ENCODE measurements at places on chromosomes 6 and 20. TPM values are rescaled to one million over a fixed set of nuclear protein-coding genes. Genes with fewer than 3 reads are reported as not detected.

Gene SLC2A10
- total RNA-seq = 7.5 TPM

Gene MRPS18A
- 11.7 TPM for total RNA-seq

Gene ZSCAN23
- 16.2 TPM for total RNA-seq

Gene TMEM74B
- 8.0 TPM for total RNA-seq

Gene SIGLEC1
- 0.16 TPM for total RNA-seq

Gene HCRTR2
- 14.3 TPM for total RNA-seq

DNA sequence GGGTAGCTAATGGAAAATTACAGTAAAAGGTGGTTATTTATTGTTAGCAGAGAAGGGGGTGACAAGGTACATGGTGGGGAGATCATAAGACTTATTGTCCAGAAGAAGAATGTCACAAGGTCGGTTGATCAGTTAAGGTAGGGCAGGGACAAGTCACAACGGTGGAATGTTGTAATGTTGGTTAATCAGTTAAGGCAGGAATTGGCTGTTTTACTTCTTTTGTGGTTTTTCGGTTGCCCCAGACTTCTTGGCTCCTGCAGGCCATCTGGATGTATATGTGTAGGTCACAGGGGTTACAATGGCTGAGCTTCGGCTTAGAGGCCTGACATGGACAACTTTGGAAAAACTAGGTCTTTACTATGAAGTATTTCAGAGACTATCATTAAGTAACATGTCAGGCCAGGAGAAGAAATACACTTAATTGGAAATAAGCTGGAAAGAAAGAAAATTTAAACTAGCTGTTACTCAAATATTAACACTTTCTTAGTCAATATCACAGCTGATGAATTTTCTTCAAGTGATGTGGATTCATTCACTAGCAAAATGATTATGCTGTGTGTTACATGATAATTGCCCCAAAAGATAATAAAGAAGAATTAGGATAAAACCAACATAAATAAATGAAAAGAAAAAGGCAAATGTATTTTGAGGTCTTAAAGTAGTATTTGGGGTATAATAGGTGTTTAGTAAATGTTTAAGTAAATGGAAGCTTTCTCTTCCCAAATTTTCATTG, 4.4 kb downstream of the AIG1 start:
- DNase-seq = no peak

DNA sequence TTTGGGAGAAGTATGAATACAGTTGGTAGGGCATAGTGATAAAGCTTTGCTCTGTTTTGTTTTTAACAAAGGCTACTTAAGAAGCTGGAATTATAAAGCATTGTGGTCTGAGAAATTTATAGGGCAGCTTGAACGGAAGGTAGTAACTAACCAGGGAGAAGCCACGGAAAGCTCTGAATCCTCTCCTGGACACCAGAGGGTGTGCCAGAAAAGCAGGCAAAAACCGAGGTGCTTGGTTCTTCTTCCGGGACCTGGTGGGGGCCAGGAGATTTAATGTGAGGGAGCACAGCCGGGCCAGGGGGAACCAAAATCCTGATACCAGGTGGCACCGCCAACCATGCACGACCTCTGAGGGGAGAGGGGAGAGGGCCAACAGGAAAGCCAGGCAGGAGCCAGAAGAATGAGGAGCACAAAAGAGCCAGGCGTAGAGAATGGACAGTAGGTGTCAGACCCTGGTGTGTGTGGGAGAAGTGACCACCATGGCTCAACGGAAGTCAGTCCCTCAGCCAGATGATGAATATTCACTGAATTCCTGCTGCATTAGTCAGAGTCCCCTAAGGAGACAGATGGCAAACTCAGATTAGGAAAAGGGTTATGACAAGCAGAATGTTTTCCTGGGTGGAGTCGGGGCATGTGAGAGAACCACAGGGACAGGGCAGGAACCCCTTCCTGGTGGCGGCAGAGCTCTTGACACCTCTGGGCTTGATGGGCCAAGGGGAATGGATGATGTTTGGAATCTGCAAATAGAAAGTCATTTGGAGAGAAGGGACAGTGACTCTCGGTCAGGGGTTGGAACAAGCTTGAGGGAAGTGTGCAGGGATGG, 262.3 kb downstream of the ZNF217 start:
- no peak for DNase-seq

GRCh38 chr6:24492475-24492874, 2.3 kb upstream of the ALDH5A1 start:
- DNase-seq = no peak

- no peak for DNase-seq
Measured at GRCh38 chr6:33974471-33974870, 170.7 kb upstream of the MLN start.

DNA sequence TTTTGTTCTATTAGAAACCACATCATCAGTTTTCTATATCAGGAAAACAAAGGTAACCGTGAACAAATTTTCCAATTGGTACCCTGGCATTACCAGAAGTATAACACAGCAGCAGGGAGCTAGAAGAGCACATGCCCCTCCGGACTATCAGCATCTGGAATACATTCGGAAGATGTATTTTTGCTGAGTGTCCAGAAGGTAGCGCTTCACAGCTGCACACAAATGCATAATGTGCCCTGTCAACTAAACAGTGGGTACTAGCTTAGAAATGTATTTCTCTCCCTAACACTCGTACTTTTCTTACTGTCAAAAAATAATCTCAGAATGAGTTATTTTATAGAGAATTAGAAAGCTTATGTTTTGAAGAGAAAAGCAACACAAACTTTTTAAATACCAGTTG, 77.6 kb downstream of the HUS1B start:
- no peak for DNase-seq

DNA sequence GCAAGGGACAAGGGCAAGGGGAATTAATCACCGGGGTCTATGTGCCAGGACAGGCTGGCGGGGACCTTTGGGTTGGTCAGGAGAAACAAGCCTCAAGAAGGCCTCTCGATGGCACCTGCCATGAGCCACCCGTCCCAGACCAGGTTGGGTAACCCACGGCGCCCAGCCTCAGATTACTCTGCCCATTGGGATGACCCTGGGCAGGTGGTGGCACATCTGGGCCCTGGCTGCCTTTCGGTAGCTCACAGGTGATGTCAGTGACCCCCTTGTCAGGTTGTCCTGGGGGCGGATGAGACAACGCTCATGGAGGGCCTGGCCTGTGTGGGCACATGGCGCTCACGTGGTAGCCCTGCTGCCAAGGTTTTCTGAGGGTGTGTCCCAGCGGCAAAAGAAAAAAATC, 152.2 kb downstream of the SYCP2 start:
- no peak for DNase-seq

GRCh38 chr6:157593596-157593995, 212.6 kb downstream of the ZDHHC14 start:
- DNase-seq = no peak

DNA sequence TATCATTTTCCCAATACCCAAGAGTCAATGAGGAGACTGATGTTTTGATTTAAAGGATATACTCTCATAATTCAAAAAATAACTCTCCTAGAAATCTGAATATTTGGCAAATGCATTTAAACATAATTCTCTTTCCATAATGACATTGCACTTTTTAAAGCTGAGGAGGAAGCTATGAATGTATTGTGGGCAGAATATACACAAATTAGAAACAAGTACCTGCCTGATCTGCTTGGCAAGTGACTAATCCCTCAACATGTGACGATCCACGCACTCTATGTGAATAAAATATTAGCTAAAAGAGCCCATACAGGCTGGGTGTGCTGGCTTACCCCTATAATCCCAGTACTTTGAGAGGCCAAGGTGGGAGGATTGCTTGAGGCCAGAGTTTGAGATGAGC, 88.3 kb upstream of the CCDC28A start:
- no peak for DNase-seq

DNA sequence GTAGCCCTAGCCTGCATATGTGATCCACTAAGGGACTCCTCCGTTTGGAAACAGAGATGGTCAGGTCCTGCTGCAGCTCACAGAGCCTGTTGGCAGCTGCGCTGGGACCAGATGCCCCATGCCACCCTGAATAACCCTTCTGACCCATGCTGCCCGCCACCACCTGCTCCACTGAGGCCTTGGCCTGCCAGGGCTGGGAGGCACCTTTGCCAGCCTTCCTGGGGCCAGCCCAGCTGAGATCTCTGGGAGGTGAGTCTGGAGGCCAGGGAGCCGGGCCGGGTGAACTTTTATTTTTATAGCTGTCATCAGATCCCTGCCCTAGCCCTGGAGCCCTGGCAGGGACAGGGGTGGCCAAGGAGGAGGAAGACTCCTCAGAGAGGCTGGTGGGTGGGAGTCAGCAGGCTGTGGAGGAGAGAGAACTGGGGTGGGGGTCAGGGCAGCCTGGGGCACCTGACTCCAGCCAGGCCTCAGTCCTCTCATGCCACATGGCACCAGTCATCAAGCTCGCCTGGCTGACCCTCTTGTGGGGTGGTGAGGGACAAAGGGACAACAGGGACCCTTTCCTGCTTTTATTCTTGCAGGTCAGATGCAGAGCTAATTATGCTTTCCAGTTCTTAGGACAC, 10.0 kb downstream of the CEBPB start:
- no peak for DNase-seq

DNA sequence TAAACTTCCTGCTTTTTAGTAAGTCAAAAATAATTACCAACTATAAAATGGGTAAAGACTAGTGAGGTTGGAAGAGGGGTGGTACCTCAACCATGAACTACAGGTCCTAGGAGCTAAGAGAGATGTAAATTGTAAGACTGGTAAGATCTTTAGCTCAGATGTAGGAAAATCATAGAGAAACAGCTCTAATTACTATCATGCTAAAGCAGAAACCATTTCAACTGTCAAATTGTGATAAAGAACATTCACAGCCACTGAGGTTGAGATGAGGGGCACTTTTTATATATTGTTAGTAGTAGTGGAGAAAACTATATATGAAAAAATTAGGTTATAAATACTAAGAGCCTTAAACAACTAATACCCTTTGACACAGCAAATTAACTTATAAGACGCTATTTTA, 20.0 kb downstream of the CDK19 start:
- no peak for DNase-seq

GRCh38 chr6:75349262-75349984, 64.8 kb upstream of the TMEM30A start:
- no peak for DNase-seq

- DNase-seq = no peak
Measured at GRCh38 chr20:62112368-62112767, 9.9 kb upstream of the LSM14B start.

GRCh38 chr20:24994186-24994465, 1.6 kb upstream of the APMAP start:
- DNase-seq = no peak

- no peak for DNase-seq
Measured at GRCh38 chr6:55636406-55637102, 57.6 kb upstream of the HMGCLL1 start.

GRCh38 chr20:56438284-56438683, 26.2 kb downstream of the CASS4 start:
- DNase-seq = no peak

- no peak for DNase-seq
Measured at GRCh38 chr20:16175322-16175961, 397.8 kb downstream of the KIF16B start.

GRCh38 chr6:147508866-147509608, 547 bp downstream of the SAMD5 start:
- DNase-seq = no peak

GRCh38 chr6:41573276-41573675, 27.1 kb downstream of the FOXP4 start:
- DNase-seq = no peak
